Forelimb muscle (tissue), 1 donor: ENCODE measurements at places on chromosomes 6 and 20. TPM values are rescaled to one million over a fixed set of nuclear protein-coding genes. Genes with fewer than 3 reads are reported as not detected.

DNA sequence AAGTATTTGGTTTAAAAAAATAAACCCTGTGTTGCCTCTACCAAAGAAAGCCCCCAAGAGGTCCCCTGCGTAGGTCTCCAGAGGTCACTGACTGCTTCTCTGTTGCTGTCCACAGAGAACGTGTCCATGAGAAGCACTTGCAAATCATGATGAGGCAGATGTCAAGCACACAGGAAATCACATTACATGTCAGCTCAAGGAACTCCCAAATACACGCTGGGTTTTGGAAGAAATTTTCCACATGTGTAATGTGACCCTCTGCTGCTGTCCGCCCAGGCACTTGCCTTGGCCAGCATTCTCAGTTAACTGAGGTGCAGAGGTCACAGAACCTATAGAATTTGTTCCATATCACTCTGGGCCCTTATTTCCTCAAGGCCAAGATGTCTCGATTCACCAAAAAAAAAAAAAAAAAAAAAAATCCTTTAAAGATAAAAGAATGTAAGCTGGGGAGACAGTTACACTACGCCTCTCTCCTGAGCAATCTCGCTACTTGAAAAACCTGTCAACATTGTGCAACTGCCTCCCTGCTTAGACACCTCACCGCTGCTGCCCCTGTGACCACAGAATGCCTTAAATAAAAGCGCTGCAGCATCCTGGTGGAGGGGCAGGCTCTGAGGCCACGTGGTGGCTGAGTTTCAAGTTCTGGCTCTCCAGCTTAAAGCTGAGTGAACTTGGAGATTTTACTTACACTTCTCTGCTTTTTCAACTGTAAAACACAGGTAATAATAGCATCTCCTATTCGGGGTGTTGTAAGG is 42.3 kb downstream of the SLC22A23 start:
- no peak for DNase-seq

NKX2-2 gene
- 0.13 TPM for polyA plus RNA-seq

DNA sequence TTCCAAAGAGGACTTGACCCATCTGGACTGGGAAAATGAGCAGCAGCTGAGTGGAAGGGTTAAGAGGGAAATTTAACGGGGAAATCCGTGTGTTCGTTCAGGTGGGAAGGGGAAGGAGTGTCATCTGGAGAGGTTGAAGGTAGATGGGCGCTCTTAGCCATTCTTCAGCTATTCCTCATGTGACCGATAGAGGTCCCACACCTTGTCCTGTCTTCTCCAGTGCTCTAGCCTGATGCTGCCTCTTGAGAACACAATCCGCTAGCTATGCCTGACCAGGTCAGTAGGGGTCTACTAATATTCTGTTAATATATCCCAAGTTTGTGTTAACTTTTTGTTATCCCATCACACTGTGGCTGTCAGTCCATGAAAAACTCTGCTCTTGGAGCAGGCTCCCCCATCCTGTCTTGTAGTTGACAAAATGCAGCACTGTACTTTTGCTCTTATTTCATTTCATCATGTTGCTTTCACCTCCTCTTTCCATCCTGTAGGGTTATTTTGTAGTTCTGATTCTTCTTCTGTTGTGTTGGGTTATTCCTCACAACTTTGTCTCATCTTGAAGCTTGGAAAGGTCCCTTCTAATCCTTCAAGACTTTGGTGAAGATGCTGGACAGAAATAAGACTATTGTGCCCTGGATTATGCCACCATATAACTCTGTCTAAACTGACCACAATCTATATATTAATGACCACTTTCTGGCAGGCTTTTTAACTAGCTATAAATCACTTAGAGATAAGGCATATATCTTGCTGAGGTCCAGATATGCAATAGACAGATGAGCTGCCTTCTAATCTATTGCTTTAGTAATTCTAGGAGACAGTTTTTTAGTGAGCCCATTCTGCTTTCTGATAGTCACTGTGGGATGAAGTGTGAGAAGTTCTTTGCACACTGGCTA is 123.4 kb upstream of the SUPT3H start:
- DNase-seq = no peak

DNA sequence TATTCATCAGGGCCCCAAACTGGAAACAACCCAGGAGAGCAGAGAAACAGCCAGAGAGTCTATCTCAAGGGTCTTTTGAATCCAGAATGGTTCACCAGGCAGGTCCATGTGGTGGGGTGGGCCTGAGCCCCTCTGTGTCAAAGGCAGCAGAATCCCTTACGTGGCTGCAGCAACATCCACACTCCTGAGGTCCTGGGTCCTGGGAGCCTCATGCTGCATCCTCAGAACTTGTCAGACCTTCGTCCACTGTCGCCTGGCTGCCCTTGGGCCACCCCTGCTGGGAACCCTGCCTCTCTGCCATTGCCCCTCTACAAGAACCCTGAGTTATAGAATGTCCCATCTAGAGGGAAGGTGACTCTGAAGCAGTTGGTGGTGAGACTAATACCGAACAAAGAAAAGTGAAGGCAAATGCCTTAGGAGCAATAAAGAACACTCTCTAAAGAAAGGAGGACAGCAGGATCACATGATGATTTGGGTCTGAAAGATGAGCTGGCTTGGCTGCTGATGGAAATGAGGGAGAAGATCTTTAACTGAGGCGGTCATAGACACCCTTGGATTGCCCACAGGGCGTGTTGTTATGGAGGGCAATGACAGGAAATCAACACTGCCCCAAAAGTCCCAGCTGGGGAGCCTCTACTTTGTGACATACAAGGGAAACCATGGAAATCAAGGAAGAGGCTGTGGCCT is 161.2 kb downstream of the SYNDIG1 start:
- DNase-seq = no peak

DNA sequence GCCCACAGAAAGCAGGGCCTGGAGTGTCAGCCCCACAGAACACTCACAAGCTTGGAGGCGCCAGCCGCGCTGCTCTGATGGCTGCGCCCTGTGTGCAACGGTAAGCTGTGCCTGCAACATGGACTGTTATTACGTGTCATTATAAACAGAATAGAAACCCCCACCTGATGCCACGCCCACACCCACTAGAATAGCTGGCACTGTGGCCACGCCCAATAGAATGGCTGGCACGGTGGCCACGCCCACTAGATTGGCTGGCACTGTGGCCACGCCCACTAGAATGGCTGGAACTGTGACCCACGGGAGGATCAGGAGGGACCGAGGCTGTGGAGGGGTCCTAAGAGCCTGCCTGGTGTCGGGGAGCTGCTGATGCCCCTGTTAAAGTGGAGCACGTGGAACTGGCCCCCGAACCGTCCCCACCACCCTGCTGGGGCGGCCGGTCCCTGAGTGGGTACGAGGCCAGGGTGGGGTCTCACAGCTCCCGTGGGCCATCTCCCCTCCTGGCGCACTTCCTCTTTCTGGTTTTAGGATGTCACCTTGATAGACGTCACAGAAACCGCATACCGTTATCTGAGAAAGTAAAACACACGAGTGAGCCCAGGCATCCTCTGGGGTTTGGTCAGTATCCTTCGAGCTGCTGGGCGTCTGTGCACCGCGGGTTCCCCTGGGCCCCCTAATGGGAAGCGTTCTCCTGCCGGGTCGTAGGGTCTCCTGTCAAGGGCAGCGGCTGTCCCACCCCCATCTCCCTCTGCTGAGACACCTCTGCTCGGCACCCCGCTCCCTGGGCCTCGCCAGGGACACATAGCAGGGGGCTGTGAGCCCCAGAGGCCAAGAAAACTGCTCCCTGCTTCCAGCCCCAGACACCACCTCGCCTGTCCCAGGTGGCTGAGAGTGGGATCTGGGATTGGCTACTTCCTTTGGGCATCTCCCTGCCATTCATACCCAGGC is 25.4 kb downstream of the SLC17A9 start:
- DNase-seq = no peak

GRCh38 chr6:155980768-155981079 is 525.1 kb upstream of the NOX3 start:
- no peak for DNase-seq

DNA sequence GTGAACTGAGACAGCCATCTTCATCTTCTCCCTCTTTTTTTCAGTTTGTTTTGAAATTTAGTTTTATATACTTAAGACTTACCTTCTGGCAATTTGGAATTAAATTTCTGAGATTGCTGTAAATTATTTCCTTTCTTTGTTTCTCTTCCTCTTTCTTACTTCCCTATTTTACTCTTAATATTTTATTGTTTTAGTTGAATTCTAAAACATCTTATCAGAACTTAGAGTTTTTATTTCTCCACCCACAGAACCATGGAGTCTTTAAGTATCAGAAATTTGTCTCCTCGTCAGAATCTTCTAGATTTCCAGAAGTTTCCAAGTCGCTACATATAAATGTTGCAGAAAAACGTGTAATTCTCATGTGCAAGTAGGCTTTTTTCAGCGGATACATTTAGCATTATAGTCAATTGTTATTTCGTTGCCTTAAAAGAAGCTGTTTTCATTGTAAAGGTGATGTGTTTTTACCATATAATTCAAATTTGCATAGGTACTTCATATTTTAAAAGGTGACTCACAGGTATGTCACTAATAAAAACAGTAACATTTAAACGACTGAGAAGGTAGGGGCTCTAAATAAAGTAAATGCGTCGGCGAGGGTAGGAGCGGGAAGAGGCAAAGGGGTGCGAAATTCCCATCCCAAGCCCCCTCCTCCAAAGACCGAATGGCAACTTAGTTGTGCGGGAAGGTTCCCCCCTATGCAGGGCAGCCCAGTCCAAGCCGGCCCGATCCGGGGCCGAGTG is 866 bp upstream of the MYO6 start:
- DNase-seq = no peak

MOCS1 gene
- 9.2 TPM for polyA plus RNA-seq
